ENCODE measurements at places on chromosomes 2 and 18.

- DNase-seq = no peak
These were observed 67.0 kb upstream of the TNFRSF11A start for GRCh38 chr18:62258093-62258492.

GRCh38 chr2:160338901-160339685 lies 139.0 kb upstream of the ITGB6 start:
- DNase-seq = no peak

- DNase-seq = no peak
These were observed 258.3 kb upstream of the CXCR4 start for GRCh38 chr2:136376211-136376610.

DNA sequence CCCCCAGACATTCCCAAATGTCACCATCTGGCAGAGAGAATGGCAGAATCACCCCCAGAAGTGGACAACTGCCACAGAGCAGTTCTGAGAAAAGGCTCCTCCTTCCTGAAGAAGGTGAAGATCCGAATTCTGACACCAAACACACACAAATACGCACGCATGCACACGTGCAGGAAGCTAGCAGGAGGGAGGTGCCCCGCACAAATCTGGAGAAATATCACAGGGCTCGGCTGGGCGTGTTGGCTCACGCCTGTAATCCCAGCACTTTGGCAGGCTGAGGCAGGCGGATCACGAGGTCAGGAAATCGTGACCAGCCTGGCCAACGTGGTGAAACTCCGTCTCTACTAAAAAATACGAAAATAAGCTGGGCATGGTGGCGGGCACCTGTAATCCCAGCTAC lies 38.5 kb upstream of the ATG16L1 start:
- no peak for DNase-seq

- no peak for DNase-seq
These were observed 100.1 kb upstream of the MAP2 start for GRCh38 chr2:209323738-209324137.

DNA sequence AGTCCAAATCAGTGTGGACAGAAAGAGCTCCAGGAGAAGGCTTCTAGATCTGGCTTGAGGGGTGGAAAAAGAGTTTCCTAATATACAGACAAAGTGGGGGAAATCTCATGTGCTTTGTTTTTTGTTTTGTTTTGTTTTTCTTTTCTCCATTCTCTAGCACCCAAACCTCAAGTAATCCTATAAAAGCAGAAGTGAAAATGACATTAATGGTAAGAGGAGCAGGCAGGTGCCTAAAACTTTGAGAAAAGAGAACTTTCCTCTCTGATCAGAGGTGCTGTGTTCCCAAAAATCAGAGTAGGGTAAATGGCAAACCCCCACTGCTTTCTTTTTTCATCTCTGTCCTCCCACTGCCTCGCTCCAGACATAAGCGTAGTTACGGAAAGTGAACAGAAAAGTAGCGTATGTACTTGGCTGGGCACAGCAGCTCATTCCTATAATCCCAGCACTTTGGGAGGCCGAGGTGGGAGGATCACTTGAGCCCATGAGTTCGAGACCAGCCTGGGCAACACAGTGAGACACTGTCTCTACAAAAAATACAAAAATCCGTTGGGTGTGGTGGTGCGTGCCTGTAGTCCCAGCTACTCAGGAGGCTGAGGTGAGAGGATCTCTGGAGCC lies 77.8 kb downstream of the FAM161A start:
- no peak for DNase-seq

GRCh38 chr2:43039376-43040080 lies 186.9 kb downstream of the ZFP36L2 start:
- DNase-seq = no peak

DNA sequence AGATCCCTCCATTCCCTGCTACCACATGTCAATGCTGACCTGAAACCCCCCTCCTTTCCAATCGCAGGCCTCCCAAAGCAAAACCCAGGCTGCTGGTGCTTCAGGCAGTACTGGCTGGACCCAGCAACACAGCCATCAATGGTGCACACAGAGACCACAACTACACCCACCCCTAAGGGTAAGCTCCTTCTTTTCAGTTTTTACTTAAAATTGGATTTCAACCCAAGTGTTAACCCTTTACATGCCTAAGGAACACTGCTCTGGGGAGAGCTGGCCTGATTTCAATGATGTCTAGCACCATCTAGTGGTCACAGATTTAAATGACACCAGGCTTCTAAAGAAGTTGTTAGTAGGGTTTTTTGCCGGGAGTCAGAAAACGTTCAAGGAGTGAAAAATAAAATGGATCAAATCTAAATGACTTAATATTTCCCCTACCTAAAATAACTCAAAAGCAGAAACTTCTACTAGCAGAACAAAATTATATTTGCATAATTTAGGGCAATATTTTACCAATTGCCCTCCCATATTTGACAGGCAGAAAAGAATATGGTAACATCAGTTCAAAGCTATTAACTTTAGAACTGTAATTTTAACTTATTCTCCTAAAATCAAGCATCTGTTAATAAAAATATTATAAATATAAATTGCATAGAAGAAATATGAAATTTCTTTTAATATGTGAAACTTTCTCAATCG lies 24.6 kb downstream of the FECH start:
- no peak for DNase-seq

- DNase-seq = no peak
These were observed 54.6 kb upstream of the BCL2L11 start for GRCh38 chr2:111066062-111066593.

DNA sequence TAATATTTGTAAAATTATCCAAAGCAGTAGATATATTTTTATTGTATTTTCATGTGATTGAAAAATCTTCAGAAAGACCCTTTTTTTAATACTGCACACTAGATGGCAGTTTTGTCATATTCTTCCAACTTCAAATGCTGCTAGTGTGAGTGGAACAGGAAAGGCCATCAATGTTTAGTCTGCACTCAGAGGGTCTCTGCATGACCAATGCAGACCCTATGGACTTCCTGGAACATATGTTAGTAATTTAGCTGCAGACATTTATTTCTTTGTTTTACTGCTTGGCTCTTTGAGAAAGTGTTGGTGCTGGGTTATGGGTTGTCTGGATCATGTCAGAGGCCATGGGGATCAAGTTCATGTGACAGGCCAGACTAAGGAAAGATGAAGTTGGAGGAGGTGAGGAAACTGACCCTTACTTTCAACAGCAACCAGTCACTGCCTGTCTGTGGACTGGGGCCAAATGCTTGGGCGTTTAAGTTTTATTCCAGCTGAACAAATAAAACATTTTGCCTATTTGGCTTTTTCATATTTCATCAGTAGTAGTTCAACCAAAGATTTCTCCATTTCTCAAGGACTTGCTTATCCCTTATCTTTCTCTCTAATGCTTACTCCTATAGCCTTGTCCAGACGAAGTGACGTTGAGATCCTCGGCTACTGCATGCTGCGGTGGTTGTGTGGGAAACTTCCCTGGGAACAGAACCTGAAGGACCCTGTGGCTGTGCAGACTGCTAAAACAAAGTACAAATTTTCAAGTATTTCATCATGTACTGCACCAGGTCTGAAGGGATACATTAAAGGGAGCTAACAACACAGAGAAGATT lies 84.8 kb downstream of the VRK2 start:
- no peak for DNase-seq

GRCh38 chr2:237872178-237872887 lies 12.9 kb downstream of the RAMP1 start:
- DNase-seq = no peak

- DNase-seq = no peak
These were observed 5.9 kb upstream of the NCKAP5 start for GRCh38 chr2:133574186-133574585.

DNA sequence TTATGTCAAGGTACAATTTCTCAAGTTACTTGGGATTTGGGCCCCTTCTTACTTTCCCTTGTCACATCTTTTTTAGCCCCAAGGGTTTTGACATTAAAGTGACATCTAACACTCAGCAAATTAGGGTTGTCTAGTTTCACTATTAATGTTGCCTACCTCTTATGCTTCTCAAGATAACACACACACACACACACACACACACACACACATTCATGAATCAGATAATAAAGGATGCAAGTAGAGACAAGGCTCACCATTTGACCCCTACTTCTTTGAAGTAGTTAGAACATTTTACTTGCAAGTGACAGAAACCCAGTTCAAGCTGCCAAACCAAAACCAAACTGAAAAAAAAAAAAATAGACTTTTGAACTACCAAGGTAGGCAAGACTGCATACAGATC lies 138.8 kb downstream of the TRIB2 start:
- no peak for DNase-seq

- DNase-seq = no peak
These were observed 337.3 kb downstream of the OSR1 start for GRCh38 chr2:19021100-19021476.

DNA sequence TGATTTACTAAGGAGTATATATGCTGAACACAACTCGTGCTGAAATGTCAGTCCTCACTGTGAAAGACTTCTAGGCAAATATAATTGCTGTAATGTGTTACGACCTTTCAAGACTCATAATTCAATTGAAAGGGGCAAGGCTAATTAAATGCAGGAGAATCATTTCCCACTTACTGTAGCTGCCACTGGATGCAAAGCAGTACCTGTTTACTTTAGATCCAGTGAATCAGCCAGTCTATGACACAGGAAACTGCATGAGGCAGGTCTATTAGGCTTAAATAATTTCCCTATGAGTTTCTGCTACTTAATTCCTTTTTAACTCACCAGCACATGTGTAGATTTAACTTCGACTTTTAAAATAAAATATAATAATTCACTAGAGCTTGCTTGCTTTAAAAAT lies 125.6 kb downstream of the CTNNA2 start:
- no peak for DNase-seq

GRCh38 chr2:74919827-74920226 lies 38.6 kb upstream of the POLE4 start:
- DNase-seq = no peak

GRCh38 chr2:203673933-203674332 lies 32.5 kb upstream of the CD28 start:
- no peak for DNase-seq

DNA sequence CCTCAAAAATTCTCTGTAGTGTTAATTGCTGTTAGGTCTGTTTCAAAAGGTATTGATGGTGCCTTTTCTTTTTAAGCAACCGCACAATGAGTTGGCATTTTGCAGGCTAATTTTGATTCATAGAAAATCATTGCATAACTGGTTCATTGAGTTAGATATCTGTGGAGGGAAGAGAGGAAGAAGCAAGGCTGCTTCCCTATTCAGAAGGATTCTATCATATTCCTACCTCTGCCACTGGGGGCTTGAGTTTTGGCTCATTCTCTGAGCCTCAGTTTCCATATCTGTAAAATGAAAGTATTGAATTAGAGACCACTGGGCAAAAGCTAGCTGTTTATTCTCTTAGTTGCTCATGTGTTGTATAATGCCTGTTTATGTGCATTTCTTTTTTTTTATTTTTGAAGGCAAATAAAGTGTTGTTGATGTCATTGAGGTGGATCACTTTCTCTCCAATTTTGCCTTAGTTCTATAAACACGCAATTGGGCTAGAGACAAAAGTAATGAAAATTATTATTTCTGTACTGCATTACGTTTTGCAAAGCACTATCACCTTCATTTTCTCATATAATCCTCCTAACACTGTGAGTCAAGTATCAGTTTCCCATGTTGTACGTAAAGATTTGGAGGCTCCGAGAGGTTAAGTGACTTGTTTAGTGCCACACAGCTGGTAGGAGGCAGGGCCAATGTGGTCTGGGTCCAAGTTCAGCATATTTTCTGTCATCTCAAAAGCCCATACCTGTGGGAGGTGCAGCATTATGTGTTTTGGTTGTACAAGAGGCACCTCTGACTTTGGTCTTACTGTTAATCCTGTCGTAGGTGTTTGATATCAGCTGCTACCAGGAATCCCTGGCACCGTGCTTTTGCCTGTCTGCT lies 5.9 kb downstream of the TRIB2 start:
- DNase-seq = no peak

GRCh38 chr2:169716938-169717690 lies 16.5 kb upstream of the KLHL23 start:
- no peak for DNase-seq

DNA sequence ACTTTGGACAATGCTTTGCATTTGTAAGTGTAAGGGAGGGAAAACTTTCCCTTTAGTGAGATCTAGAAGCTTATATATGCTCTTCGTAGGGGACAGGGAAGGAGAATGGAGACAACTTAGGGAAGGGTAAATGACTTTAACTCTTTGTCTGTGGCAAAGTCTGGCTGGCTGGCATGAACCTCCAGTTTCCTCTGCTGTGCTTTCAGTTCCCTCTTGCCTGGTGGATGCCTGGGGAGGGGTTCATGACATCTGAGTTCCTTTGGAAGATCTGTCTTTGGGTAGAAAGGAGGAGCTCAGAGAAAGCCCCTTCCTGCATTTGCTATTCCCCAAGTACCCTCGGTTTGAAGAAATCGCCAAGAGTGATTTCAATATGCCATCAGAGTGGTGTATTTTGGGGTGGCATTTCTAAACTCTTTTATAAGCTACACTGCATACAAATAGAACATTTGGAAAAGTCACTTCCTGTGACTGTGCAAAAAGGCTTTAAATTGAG lies 143.6 kb downstream of the VAPA start:
- no peak for DNase-seq

- DNase-seq = no peak
These were observed 234.3 kb downstream of the LRATD1 start for GRCh38 chr2:14866736-14867352.

- DNase-seq = no peak
These were observed 63.3 kb upstream of the STK17B start for GRCh38 chr2:196234672-196235071.

GRCh38 chr2:217466104-217466503 lies 536.7 kb downstream of the TNS1 start:
- no peak for DNase-seq

DNA sequence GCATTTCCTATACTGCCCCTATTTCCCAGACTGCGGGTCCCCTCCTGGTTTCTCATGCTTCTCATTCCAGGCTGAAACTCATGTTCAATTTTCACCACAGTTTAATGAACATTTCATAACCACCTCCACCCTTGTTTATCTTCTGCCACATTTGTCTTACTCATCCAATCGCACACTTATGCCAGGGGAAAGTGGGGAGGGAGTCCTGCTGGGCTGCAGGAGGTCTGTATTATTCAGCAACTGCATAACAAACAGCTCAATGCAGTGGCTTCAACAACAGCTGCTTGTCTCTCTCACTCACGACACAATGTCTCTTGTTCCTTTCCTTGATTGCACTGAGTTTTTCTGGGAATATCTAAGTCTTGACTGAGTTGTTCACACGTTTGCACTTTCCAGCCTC lies 106.0 kb downstream of the ZNF519 start:
- no peak for DNase-seq

DNA sequence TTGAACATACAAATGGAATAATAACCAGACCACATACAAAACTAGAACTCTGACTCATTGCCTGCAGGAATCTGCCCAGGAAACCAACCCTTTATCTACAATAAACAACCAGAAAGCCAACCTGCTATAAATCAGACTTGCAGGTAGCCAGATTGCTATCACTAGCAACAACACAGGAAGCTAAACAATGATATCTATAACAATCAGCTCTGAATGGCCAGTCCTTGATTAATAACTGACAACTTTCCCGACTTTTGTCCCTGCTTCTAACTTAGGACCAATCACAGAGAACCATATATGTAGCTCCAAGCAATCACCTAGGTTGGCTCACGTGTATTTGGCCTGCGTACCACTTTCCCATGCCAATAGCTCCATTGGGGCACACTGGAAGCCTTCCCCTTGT lies 470.8 kb downstream of the RIT2 start:
- DNase-seq = no peak

GRCh38 chr2:177325554-177325953 lies 61.0 kb upstream of the NFE2L2 start:
- DNase-seq = no peak

- DNase-seq = no peak
These were observed 24.6 kb upstream of the ACAA2 start for GRCh38 chr18:49837889-49838288.

Data from esophagus squamous epithelium (tissue), 5 donors.